ENCODE measurements at places on chromosomes 6 and 20.

GRCh38 chr6:8707956-8708772 lies 272.8 kb upstream of the SLC35B3 start:
- DNase-seq = peak; percentile 9

GRCh38 chr20:61737346-61737745 lies 328.3 kb downstream of the TAF4 start:
- no peak for DNase-seq

DNA sequence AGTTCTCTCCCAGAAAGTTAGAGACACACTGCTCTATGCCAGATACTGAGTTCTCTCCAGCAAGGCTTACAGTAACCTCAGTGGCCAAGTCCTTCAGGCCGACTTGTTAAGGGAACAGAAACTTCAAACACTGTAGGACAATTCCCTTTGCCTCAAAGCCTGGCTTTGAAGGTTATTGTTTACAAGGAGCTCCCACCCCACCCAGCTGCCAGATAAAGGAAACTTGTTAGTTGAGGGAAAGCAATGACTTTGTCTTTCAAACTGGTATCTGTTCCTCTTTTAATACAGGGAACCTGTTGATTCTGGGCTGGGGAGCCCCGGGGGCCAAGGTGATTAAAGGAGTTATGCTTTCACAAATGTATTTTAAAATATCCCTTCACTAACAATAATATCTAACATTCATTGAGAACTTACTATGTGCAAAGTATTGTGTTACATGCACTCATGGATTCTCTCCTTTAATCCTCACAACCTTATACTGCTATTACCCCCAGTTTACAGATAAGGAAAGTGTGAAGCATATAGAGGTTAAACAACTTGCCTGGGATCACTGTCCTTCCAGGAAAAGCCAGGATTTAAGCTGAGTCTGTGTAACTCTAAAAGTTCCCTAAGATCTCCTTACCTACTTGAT lies 27.6 kb upstream of the CDKN1A start:
- DNase-seq = peak; percentile 77

- DNase-seq = no peak
Measured at GRCh38 chr20:59131551-59132285, 31.9 kb upstream of the ZNF831 start.

- DNase-seq = peak; percentile 20
Measured at GRCh38 chr6:157879873-157880254, 56.8 kb downstream of the SNX9 start.

- no peak for DNase-seq
Measured at GRCh38 chr6:158584236-158584651, 24.4 kb downstream of the TMEM181 start.

DNA sequence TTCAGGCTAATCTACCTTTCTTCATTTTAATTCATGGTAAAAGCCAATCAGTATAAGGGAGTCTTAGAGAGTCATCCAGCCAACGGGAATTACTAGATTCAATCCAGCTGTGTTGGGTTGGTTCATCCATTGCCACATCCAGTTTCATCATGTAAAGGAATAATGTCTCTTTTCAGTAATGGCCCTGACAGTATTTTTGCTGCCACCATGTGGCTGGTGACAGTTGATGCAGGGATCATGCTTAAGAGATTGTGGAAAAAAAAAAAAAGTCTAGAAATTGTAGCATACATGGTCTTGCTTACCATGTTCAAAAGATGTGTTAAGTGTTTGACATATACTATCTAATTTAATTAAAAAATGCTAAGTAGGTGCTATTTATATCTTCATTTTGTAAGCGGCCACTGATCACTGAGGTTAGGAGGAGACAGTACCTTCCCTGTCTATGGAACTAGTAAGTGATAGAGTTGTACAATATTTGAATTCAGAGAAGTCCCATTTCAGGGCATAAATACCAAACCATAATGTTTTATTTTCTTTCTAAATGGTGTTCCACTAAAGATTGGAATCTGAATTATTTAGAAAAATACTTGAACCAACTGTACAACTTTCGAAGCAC lies 135.9 kb downstream of the KHDRBS2 start:
- DNase-seq = peak; percentile 43

DNA sequence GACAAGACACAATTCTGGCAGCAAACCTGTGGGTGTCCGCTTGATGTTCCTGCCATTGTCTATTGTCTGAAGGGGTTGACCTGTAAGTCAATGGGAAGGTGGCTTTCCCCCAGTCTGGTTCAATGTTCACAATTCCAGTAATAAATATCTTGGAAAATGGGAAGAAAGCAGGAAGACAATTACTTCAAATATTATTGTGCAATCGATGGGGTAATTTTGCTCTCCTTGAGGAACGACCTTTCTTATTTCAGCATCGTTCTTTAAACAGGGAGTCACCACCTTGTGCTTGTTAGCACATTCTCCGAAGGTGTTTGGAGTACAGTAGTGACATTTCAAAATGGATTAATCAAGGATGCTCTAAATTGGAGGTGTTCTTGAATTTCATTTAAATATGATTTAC lies 136.9 kb downstream of the BTBD3 start:
- no peak for DNase-seq

DNA sequence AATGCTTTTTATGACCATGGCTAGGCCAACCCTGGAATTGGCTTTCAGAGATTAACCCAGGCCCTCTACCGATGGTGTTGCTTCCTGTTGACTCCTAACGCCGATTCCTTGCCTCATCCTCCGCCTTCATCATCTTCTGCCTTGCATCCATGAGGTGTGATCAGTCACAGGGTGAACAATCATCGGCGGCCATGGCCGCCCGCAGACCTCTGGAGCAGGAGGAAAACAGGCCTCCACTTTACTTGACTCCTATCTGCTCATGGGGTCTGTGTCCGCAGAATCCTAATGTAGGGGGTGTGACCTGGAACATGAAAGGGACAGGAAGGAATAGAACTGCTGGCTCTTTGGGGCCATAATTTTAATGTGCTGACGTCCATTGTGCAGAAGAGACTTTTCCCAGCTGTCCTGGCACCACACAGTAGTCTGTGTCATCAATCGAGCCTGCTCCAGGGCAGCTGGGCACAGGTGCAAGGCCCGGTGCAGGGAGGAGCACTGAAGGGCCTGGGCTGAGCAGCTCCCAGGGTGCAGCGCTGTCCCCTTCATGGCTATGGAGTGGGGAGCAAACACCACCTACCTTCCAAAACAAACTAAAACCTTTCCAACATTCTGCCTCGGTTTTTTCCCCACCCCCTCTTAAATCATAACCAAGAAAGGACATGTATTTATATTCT lies 8.0 kb downstream of the SLC22A3 start:
- DNase-seq = no peak

- DNase-seq = no peak
Measured at GRCh38 chr6:161033667-161034066, 42.1 kb downstream of the MAP3K4 start.

GRCh38 chr6:126608681-126609080 lies 268.8 kb downstream of the CENPW start:
- no peak for DNase-seq

GRCh38 chr6:148364056-148364824 lies 21.6 kb downstream of the SASH1 start:
- DNase-seq = no peak

DNA sequence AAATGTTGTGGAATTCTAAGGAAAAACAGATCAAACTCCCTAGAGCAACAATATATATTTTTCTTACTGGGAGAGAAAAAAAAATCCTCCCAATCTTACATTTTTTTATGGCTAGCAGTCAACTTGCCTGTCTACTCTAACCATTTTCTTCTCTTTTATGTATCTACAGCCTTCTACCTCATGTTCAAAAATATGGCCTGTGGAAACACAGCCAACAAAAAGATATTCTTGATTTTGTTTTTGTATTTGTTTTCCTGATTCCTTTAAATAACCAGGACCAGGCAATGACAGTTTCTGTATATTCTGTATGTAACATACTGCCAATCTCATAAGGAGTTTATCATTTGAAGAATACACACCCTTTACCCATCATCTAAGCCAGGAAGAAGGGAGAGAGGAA lies 13.0 kb upstream of the SLC16A10 start:
- no peak for DNase-seq

- no peak for DNase-seq
Measured at GRCh38 chr6:54366667-54367327, 58.6 kb downstream of the TINAG start.

DNA sequence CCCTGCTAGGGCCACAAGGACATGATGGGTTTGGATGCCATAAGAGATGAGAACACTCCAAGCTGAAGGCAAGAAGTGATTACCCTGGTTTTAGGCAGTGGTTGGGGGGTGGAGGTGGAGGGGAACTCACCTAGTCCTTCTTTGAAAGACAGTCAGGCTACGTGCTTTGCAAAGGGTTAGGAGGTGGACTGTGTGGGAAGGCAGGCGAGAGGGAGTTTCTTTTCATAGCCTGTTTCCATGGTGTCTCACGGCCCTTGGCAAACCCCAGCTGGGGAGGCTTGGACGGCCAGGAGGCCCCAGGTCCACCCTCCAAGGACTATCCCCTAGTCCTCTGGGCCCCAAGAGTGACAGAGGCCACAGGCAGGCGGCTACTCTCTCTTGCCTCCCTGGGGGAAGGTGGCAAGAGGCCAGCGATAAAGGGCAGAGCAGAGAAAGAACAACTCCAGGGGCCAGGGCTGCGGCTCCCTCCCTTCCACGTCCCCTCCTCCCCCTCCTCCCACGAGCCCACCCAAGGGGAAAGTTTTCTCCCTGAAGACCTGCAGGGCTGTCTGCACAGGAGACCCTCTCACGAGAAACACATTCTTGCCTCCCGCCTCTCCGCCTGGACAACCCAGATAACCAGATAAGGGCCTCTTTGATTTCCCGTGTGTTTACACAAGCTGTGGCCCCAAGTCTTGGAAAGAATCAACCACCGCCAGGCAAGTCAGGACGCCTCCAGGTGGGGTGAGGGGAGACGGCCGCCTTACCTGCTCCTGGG lies 74.4 kb downstream of the NOL4L start:
- DNase-seq = no peak

- no peak for DNase-seq
Measured at GRCh38 chr6:114200891-114201290, 141.9 kb downstream of the HS3ST5 start.

DNA sequence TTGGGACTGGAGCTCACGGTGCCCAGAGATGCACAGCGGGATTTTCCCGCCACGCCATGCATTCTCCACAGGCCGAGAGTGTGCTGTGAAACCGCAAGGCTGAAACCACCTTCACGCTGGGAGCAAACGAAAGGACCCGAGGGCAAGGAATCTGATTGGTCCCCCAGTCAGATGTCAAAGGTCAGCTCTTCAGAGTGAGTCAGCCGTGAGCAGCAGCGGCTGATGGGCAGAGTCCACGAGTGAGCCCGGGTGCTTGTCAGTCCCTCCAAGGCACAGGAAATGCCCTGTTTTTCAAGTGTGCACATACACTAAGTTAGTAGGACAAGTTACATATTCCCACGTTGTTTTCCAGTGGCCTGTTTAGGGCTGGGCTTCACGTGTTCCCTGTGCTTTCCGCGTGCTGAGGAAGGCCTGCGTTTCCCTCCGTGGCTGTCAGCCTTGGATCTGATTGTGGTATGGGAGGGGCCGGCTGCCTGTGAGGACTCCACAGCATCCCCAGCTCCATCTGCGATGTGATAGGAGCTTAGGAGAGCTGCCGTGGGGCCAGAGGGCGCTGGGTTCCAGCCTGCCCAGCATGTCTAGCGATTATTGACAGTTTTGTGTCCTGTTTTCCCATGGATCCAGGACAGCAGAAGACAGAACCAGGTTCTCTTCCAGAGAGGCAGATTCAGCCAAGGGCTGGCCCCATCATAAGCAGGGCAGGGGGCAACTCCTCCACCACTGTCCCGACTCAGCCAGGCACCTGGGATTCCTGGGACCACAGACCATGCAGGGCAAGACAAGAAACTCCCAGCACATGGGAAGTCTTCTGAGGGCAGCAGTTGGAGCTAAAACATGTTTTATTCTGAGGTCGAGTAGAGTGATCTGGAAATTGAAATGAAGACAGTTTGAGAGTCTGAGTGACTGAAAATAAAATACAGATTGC lies 38.2 kb upstream of the FRMD1 start:
- no peak for DNase-seq

DNA sequence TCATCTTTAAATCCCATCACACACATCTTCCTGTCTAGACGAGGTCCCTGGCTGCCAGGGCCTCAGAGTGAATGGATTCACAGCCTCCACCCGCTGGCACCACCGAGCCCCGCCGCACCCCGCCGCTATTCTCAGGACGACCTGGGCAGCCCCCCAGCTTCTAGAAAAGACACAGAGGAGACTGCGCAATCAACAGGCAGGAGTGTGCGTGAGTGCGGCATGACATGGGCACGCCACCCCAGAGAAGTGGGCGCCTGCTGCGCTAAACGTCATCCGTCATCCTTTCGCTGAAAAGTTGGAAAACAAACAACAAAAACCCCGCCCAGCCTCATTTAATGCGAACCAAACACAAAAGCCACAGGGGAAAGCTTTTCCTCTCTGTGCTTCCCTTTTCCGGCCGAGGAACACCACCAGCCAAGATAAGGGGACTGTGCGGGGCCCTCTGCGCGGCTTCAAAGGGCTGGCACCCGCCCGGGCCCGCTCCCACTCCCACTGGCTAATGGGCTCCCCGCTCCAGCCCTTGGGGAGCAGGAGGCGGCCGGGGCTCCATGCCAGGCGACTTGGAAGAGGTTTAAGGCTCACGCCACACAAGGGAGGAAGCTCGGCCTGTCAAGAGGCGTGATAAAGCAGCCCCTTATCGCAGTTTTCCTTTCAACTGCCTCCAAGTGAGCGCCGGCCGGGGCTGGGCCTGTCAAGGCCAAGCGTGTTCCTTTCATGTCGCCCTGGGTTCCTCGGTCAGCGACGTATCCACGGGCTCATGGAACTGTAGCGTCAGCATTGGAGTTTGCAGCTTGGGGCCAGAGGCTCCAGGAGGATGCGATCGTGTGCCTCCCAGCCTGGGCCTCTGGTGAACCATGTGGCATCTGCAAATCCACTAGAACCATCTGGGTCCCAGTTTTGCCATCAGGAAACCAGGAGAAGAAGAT lies 50.1 kb downstream of the NFATC2 start:
- DNase-seq = no peak

DNA sequence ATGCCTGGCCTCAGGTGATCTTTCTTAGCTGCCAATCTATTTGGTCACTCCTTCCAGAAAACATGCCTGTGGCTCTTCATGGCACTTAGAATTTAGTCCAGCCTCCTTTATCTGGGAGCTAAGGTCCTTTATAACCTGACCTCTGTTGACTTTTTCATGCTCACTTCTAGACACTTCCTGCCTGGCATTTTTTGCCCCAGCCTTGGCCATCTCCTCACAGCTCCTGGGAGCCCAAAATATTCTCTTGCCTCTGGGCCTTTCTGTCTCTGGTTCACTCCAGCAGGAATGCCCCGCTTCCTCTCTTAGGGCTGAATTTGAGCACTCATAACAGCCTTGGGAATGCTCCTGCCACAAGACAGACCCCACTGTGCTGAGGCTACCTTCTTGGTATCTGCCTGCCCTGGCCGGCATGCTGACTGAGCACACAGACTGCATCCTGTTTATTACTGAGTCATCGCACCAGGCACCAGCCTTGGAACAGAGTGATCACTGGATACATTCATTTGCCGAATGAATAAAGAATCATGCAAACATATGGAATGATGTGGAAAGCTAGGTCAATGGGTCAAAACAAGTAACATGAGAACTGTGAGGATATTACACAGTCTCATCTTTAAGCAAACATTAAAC lies 5.8 kb upstream of the EEF1E1 start:
- DNase-seq = no peak

DNA sequence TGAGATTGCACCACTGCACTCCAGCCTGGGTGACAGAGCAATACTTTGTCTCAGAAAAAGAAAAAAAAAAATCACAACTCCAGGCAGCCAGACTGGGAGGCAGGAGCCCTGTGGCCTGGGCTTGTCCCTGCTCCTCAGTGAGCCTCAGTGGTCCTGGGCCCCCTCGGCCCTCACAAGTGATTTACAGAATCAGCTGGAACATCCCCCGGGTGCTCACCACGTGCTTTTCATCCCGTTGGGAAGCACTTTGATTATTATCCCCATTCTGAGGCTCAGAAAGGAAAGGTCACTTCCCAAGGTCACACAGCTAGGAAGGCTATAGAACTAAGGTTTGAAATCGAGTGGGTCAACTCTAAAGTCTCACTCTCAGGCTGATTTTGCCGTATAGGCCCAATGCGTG lies 43.1 kb upstream of the TLDC2 start:
- DNase-seq = no peak

Measured in GM12865 (cell line).